Stimulated activated CD8-positive, alpha-beta memory T cell treated with anti-CD3 and anti-CD28 coated beads, Interleukin-4, amount 100 ng/mL, for 4 hours (primary cell): ENCODE measurements at places on chromosomes 5 and 9.

DNA sequence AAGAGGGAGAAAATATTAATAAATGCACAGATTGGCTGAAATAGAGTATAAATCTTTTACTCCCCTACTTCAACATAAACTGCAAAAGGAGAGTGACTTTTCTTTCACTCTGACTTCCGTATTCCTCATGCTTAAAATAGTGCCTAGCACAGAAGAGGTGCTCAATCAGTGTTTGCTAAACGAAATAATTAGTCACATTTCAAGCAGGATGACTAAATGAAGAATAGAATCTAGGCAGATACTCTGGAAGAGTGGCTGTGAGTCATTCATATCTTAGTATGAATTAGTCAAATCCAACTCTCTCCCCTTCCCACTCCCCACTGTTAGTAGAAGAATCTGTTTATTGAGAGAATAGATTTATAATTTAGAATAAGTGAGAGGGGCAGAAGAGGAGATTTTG lies 4.8 kb downstream of the CD274 start:
- DNase-seq: no peak

DNA sequence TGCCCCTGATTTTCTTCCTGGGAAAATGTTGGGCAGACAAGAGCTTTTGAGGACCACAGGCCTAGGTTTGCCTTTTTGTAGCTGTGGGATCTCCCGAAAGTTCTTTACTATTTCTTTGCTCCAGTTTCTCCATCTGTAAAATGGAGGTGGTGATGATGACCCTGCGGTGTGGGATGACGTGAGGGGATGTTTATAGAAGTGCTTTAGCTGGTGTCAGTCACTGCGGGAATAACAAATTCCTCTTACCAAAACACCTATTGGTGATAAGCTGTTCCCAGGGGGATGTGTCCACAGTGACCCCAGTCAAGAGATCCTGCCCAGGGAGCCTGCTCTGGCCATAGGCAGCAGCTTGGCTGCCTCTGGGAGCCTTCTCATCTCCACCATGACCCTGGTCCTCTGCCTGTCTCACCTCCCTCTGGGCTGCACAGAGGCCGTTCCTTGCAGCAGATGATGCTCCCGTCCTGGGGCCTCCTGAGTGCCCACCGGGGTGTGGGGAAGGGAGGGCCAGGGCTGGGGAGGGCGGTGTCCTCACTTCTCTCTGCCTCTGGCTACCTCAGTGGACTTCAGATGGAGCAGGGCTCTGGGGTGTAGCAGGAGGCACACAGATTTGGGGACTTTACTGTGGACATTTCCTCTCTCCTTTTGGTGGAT lies 77.2 kb downstream of the COL15A1 start:
- DNase-seq: no peak

DNA sequence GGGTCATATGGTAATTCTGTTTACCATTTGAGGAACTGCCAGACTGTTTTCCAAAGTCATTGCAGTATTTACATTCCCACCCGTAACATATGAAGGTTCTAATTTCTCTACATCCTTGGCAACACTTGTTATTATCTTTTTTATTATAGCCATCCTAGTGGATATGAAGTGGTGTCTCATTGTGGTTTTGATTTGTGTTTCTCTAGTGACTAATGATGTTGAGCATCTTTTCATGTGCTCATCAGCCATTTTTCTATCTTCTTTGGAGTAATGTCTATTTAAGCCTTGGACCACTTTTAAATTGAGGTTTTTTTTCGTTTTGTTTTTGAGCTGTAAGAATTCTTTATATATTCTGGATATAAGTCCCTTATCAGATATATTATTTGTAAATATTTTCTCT lies 132.8 kb upstream of the RUSC2 start:
- DNase-seq: no peak

DNA sequence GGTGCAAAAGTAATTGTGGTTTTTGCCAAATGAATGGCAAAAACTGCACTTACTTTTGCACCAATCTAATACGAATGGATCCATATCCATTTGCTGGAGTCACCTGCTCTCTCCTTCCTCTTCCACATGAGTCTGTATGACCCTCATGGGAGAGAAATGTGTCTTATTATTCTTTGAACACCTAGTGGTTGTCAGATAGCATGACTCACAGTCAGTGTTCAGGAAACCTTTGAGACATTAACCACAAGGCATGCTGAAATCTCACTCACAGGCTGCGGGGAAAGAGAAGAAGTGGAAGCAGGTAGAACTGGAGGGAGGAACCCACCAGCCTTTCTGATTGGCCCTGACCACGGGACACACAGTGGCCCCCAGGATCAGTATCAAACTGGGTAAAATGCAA lies 222.8 kb upstream of the KLF4 start:
- DNase-seq: no peak

DNA sequence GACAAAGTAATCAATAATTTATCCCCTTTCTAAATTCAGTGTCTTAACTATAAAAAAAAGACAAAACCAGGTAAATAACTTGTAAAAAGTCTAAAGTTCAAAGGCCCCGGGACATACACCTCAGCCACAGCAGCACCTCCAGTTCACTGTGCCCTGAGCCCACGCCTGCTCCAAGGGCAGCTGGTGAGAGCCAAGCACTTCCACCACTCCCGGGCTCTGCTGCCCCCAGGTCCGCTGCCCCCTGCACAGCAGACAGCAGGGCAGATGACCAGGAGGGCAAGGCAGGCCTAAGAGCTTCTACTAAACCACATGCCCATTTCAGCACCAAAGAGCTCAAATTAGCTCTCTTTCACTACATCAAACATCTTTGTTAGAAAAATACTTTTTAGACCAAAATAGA lies 91.9 kb downstream of the CAMSAP1 start:
- DNase-seq: no peak

GRCh38 chr5:113514289-113514635 lies 768 bp downstream of the YTHDC2 start:
- DNase-seq: no peak

DNA sequence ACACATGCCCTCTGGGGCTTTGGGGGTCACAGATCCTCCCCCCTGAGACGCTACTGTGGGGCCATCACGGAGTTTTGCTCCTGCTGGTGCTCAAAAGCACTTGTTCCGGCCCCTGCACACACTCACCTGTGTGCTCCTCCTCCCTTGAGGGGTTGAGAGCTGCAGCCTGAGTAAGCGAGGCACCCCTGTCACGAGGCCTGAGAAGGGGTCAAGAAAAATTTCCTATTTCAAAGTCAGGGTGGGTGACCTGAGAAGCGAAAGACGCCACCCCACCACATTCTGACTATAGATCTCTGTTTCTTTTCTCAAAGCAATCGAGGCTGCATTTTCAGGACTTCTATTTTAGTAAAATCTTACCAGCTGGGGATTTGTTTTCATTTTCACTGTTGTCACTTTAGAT lies 138.5 kb downstream of the DCP2 start:
- no peak for DNase-seq

GRCh38 chr9:6551136-6551535 lies 94.4 kb downstream of the GLDC start:
- DNase-seq: no peak
